Right atrium auricular region (tissue), 2 donors: ENCODE measurements at places on chromosomes 16 and 17. TPM values are rescaled to one million over a fixed set of nuclear protein-coding genes. Genes with fewer than 3 reads are reported as not detected.

DNA sequence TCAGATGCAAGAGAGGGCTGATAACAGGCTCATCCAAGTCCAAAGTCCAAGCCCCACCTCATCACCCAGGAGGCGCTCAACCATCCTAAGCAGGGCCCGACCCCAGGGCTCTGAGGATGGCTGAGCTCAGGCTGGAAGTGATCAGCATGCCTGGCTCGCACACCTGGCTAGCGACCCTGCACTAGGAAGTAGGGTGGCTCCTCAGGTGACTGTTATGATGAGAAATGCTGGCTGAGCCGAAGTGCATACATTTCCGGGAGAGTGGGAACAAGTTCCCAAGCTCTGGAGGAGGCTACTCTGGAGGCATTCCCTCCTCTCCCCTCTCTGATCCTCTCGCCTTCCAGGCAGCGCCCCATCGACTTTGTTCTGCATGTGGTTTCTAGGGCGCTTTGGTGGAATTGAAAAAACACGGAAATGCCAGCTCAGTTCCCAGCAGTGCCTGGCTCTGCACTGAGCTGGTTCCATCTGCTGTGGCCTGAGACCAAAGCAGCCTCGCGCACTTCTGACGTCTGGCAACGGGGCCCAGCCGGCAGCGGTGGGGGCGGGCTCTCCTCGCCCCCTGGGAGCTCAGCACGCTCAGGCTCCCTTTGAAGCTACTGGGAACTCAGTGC, 130.3 kb downstream of the IRF8 start:
- DNase-seq, result no peak

- no peak for DNase-seq
Observed at GRCh38 chr17:77963441-77963840, 4.9 kb downstream of the TNRC6C start.

- peak; percentile 66 for DNase-seq
Observed at GRCh38 chr17:42845918-42846593, 1.7 kb downstream of the AOC2 start.

DNA sequence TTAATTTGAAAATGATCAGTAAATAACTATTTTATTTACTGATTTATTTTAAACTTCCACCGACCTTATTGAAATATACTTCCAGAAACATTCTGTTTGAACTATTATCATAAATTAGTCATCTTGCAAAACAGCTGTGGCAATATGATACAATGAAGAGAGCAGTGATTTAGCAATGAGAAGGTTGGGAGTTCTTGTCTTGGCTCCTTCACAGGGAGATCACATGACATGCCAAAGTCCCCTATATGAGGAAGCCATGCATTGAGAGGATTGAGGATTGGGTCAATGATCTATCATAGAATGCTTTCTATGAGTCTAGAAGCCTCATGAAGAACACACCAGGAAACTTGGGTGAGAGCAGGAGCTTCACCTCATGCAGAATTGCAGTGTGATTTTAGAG, 222.7 kb downstream of the LGALS9B start:
- no peak for DNase-seq

The MYH2 gene
- total RNA-seq, result not detected

DNA sequence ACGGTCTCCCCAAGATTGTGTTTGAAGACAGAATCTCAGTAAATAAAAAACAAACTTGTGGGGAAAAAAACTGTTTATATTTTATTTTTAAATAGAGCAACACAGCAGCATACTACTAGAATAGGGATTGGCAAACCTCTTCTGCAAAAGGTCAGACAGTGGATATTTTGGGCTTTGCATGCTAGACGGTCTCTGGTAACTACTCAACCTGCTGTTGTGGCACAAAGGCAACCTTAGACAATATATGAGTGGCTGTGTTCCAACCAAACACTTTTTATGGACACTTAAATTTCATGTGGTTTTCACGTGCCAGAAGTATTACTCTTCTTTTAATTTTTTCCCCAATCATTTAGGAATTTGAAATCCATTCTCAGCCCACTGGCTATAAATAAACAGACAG, 55.0 kb downstream of the IRX5 start:
- DNase-seq, result no peak

DNA sequence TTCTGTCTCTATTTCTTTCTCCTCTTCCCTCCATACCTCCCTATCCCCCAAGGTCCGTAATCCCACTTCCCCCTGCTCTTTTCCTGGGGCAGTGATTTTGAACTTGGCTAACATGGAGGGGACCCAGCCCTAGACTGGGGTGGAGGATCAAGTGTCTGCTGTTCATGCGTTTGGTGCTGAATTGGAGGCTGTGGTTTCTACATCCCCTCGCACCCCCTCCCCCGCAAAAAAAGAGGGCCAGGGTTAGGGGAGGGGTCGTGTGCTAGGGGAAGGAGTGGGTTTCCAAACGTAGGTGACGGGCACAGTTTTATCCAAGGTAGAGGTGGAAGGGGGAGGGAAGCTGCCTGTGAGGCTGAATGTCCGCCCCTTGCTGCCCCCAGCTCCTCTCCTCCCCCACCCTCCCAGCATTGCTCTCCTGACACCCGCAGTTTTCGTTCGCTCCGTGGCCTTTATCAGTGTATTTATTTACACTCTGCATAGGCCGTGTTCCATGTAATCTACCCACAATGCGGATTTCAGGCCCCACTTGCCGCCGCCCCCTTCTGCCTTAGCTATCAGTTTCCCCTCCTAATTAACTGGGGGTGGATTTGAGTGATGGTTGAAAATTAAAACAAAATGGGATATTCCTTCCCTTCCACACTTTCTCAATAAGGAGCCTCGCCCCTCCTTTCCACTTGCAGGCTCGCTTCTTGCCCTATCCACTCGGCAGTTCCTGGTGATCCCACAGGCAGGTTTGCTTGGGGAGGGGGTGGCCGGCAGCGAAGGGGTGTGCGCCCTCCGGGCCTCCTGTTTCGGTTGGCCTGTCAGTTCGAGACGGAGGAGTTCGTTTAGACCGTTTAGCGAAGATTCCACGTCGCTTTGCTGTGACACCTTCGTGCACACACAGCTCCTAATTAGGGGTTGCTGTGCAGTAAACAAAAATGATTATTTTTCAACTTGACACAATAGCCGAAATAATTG, 2.0 kb downstream of the GNAO1 start:
- DNase-seq, result no peak

DNA sequence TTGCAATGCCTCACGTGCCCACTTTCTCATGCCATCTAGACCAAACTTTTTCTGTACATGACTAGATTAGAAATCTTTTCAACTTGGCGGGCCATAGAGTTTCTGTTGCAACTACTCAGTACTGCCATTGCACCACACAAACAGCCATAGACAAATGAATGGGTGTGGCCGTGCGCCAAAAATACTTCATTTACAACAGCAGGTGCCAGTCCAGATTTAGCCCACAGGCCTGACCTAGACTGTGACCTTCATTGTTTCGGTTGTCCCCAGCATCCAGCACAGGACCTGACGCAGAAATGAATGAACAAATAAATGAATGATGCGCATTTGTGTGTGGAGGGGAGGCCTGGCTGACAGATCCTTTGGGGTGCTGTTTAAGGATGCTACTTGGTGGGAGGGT, 14.3 kb upstream of the PDK2 start:
- DNase-seq, result no peak

The CACNG4 gene
- total RNA-seq, result 1.9 TPM

The TBC1D3C gene
- total RNA-seq, result not detected

DNA sequence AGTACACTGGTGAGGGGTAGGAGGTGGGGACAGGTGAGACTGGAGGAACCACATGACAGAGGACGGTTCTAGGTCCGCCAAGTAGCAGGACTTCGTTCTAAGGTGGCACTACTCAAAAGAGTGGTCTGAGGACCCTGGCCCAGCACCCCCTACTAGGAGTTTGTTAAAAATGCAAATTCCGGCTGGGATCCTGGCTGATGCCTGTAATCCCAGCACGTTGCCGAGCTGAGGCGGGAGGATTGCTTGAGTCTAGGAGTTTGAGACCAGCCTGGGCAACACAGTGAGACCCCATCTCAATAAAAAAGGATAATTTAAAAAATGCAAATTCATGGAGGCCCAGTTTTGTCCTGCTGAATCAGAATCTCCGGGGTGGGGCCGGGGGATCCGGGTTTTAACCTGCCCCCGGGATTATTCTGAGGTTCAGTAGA, 59.1 kb downstream of the WSB1 start:
- no peak for DNase-seq

GRCh38 chr16:9757687-9758086, 424.5 kb downstream of the GRIN2A start:
- DNase-seq, result no peak

The NACA2 gene
- not detected for total RNA-seq

GRCh38 chr16:31194898-31195297, 7.7 kb downstream of the PYCARD start:
- no peak for DNase-seq

DNA sequence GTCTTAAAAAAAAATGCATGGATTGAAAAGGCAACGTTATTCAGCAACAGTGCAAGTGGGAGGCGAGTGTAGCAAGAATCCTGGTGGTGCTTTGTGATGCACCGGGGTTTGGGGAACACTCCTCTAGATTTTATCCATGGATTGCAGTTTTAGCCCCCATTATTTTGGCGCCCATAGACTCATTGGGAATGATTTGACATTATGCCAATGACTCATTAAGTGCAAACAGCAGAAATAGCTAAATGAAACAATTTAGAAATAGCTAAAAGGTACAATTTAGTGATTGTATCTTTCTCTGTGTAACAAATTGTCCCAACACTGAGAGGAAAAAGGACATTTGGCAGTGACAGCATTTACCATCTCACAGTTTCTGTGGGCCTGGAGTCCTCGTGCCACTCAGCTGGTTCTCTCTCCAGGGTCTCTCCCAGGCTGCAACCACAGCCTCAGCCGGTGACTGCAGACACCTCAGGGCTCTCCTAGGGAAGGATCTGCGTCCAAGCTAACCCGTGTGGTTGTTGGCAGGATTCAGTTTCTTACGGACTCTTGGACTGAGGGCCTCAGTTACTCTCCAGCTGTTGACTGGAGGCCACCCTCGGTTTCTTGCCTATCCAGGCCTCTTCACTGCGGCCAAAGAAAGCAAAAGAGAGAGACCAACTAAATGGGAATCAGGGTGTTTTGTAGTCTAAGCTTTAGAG, 398.7 kb downstream of the SNX29 start:
- DNase-seq, result no peak

DNA sequence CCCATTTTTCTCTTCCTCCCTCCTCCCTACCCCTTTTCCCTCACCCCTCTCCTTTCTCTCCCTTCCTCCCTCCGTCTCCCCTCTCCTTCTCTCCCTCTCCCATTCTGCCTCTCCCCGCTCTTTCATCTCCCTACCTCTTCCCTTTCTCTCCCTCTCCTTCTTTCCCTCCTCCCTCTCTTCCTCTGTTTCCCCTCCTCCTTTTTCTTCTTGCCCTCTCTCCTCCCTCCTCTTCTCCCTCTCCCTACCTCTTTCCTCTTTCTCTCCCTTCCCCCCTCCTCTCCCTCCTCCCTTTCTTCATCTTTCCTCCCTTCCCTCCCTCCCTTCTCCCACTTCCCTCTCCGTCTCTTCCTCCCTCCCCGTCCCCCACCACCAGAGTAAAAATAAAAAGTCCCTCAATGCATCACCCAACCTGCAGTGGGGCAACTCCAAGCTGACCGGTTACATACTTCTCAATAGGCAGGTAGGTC, 10.4 kb downstream of the CHD9NB start:
- DNase-seq, result no peak

GRCh38 chr17:77070888-77071279, 69.9 kb upstream of the SEC14L1 start:
- no peak for DNase-seq

- no peak for DNase-seq
Observed at GRCh38 chr17:32136856-32137255, 5.4 kb upstream of the RHOT1 start.

- DNase-seq, result peak; percentile 67
Observed at GRCh38 chr17:59093702-59094231, 12.9 kb downstream of the TRIM37 start.

- no peak for DNase-seq
Observed at GRCh38 chr17:11539637-11540036, 58.6 kb upstream of the DNAH9 start.

GRCh38 chr16:379183-379960, 2.4 kb downstream of the PGAP6 start:
- no peak for DNase-seq

The CREBBP gene
- 54.3 TPM for total RNA-seq

The RASD1 gene
- total RNA-seq, result 131 TPM

DNA sequence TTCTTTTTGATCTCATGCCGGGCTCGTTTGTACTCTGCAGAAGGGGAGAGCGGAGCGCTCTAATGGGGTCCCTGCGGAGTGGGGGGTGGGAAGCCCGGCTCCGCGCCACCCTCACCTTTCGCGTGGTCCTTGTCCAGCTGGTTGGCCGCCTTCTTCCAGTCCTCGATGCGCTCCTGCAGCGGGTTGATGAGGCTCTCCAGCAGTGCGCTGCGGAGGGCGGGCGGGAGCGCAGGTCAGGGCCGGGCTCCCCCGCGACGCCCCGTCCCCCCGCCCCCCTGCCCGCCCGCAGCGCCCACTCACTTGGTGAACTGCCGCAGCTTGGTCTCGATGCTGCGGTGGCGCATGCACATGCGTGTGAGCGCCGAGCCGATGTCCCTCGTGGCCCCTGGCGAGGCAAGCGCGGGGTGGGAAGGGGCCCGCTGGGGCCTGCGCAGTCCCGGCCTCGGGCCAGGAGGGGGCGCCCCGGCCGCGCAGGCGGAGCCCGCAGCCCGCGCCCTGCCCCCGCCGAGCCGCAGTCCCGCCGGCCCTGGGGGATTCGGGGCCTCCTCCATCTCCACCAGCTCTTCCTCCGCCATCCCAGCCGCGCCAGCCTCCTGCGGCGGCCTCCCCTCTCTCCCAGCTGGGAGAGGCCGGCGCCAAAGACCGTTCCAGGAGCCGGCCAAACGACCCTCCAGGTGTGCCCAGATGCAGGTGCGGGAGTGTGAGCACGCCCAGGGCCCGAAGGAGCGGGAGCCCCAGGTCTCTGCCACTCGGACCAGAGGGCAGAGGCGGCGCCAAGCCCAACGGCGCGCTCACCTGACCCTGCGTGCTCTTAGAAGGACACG, 6.0 kb downstream of the MTSS2 start:
- no peak for DNase-seq
